ENCODE measurements at places on chromosomes 5 and 9.
A peak's percentile ranks its signal among the peaks of the same experiment; 100 is the strongest.

DNA sequence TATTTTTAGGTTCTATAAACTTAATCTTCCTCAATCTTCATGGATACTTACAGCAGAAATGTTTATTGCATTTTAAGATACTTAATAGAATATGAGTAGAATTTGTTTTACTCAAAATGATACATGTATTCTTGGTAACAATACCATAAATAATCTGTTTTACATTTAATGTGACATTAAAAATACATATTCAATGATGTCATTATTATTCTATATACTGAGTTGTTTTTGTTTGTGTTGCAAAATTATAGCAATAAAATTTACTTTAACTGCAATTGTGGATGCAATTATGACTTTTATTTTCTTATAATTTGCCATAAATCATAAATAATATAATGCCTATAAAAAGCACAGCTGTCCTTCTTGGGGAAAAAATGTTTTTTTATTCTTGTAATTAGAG lies 275.9 kb upstream of the CCNG1 start:
- no peak for DNase-seq

- DNase-seq = no peak
Observed at GRCh38 chr9:94149696-94150095, 65.4 kb downstream of the PTPDC1 start.

DNA sequence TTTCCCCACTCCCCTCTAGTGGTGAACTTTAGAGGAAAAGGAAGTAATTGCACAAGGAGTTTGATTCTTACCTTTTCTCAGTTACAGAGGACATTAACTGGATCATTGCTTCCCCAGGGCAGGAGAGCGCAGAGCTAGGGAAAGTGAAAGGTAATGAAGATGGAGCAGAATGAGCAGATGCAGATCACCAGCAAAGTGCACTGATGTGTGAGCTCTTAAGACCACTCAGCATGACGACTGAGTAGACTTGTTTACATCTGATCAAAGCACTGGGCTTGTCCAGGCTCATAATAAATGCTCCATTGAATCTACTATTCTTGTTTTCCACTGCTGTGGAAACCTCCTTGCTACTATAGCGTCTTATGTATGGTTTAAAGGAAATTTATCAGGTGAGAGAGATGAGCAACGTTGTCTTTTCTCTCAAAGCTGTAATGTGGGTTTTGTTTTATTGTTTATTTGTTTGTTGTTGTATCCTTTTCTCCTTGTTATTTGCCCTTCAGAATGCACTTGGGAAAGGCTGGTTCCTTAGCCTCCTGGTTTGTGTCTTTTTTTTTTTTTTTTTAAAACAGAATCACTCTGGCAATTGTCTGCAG lies 25.3 kb downstream of the SLC22A5 start:
- no peak for DNase-seq

- peak; percentile 87 for DNase-seq
Observed at GRCh38 chr9:21994556-21995005, at the start of gene CDKN2B-AS1. TSS of gene CDKN2B-AS1 (plus strand) at chr9:21994791.

GRCh38 chr9:133475292-133476012 lies 3.4 kb downstream of the SLC2A6 start:
- no peak for DNase-seq

GRCh38 chr9:78547831-78548230 lies 250.9 kb downstream of the PSAT1 start:
- no peak for DNase-seq

DNA sequence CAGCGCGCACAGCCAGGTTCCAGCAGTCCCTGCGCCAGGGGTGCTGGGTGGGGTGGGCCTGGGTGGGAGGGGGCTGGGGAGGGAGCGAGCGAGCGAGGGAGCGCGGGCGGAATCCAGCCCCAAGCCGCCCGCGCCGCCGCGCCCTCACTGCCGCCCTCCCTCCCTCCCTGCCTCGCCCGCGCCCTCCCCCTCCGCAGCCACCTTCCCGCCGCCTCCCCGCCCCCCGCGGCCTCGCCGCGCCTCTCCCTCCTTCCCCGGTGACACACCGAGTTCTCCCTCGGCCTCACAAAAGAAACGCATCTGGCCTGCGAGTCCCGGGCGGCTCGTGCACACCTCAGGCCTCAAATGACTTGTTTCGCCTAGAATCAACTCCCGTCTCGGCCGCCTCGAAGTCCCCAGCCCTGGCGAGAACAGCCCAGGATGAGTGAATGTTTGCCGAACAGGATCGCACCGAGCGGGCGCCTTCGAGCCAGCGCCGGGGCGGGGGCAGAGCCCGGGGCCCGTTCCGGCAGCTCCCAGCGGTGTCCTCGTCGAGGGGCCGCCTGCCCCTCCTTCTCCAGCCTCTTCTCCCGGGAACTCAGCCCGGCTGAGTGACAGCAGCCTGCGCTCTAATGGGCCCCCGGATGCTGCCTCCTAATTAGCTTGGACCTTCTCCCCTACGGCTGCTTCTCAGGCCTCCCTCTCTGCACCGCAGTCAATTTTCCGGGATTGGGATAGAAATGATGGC lies 371 bp upstream of the PITX1 start:
- peak; percentile 64 for DNase-seq

DNA sequence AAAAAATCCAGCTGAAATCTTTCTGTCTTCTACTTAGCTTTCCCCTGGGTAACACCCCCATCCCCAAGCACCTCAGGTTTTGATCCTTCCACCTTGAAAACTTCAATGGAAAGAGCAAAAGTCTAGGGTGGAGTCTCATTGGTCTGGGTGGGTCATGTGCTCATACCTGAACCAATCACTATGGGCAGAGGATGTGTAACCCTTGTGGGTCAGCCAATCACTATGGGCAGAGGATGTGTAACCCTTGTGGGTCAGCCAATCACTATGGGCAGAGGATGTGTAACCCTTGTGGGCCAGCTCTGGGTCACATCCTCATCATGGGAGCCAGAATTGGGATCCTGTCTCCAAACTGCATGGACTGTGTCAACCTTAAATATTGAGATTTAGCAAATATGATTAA lies 18.5 kb downstream of the NAIF1 start:
- peak; percentile 63 for DNase-seq

DNA sequence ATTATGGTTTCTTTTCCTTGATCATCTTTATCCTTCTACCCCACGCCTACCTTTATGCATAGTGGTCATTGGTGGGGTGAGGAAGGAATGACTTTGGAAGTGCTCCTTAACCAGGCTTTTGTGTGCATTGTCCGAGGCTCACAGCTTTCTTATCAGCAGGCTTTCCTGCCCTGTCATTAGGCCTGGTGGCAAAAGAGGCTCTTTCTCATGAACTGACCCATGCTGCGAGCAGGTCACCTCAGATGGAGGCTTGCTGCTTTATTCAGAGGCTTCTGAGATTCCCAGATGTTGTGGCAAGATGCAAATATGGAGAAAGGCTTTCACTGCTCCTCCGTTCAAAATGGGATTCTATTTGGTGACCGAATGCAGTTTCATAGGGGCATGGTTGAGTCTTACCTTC lies 57.4 kb upstream of the DMRTA1 start:
- DNase-seq = no peak

DNA sequence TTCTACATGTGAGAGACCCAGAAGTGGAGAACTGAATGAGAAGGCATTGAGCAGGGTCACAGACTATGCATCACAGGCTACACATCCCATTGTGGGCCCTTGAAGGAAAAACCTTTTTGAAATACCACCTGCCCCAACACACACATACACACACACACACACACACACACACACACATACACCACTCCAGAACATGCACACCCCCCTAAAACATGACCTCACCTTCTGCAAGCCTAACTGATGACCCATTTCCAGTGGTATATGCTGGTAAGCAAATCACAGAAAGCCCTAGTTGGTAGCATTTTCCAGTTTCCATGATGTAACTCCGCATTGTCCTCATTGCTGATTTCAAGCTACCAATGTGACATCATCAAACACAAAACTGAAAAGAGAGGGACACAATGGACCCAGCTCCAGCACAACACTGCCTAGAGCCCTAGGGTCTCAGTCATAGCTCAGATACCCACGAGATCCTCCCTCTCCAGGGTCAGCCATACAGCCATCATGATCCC lies 36.4 kb downstream of the THBS4 start:
- no peak for DNase-seq

GRCh38 chr9:94934816-94935328 lies 208.4 kb downstream of the AOPEP start:
- no peak for DNase-seq

- DNase-seq = peak; percentile 97
Observed at GRCh38 chr5:1385395-1386273, 40.7 kb upstream of the CLPTM1L start.

GRCh38 chr5:39064450-39064849 lies 9.7 kb downstream of the RICTOR start:
- no peak for DNase-seq

DNA sequence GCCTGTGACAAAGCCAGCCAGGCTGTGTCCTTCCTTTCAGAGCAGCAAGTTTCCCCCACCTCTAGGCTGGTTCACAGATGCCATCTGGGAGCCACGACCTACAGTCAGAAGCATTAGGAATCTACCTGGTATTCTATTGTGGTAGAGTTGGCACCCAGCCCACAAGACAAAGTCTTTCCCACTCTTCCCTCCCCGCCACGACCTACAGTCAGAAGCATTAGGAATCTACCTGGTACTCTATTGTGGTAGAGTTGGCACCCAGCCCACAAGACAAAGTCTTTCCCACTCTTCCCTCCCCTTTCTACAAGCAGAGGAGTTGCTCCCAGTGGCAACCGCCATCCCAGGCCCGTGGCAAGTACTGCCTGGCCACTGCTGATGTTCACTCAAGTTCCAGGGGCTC lies 157.8 kb upstream of the TNC start:
- DNase-seq = no peak

GRCh38 chr5:393846-394275 lies 49.1 kb upstream of the EXOC3 start:
- peak; percentile 62 for DNase-seq

- DNase-seq = peak; percentile 40
Observed at GRCh38 chr5:181035991-181036815, 3.9 kb upstream of the BTNL9 start.

DNA sequence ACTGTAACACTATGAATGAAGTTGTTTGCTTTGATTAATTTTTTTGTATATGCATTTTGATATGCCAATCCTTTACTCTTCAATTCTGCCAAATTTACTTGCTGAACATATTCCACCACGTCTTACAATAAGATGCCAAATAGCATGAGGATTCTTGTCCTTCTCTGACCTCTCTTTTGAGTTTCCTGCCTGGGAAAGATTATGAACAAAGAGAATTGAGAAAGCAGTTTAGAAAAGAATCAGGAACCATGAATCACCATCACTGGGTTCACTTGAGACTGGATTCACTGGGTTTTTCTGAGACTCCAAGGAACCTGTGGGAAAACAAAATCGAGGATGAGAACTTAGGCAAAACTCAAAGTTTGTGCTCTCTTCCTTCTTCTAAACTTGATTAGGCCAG lies 256.5 kb downstream of the CETN3 start:
- no peak for DNase-seq

- DNase-seq = no peak
Observed at GRCh38 chr5:128290152-128290858, 206.7 kb downstream of the SLC12A2 start.

GRCh38 chr5:128626536-128627090 lies 88.6 kb upstream of the FBN2 start:
- no peak for DNase-seq

DNA sequence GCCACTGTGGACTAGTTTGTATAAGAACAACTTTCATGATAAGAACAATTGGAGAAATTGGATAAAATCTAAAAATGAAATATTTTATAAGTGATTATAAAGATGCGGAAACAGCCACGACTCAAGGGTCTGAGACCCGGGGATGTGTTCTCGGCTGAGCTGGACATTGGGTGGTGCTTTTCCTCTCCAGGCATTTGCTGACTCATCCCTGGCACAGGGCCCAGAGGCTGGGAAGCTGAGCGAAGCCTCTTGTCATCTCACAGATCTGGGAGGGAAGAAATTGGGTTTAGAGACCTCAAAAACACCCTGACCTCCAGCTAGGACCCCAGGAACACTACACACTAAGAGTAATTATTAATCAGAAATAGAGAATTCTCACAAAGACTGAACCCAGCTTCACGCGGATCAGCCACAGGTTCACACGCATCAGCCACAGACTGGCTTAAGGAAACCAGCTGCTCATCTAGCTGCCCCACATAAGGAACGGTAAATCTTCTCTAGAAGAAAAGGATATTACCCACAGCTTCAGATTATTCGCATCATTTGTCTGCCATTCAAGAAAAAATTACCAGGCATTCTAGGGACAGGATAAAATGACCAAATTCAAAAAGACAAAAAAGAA lies 2.8 kb upstream of the OR2V1 start:
- DNase-seq = no peak

GRCh38 chr9:109166771-109167601 lies at the start of gene FRRS1L:
TSS of gene FRRS1L (minus strand) at chr9:109167249. CDS start at chr9:109167138, 111 bp downstream.
- DNase-seq = no peak

- no peak for DNase-seq
Observed at GRCh38 chr5:56910210-56910965, 992 bp downstream of the SETD9 start.

DNA sequence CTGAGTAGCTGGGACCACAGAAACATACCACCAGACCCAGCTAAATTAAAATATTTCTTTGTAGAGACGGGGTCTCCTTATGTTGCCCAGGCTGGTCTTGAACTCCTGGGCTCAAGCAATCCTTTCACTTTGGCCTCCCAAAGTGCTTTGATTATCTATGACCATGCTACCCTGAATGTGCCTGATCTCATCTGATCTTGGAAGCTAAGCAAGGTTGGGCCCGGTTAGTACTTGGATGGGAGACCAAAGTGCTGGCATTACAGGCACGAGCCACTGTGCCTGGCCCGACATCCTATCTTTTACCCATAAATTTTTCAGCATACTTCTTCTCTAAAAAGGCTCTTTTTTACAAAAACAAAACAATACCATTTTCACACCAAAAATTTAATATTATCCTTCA lies 137.0 kb upstream of the LRRTM2 start:
- peak; percentile 51 for DNase-seq

GRCh38 chr9:82363682-82364081 lies 375.1 kb downstream of the SPATA31D1 start:
- no peak for DNase-seq

DNA sequence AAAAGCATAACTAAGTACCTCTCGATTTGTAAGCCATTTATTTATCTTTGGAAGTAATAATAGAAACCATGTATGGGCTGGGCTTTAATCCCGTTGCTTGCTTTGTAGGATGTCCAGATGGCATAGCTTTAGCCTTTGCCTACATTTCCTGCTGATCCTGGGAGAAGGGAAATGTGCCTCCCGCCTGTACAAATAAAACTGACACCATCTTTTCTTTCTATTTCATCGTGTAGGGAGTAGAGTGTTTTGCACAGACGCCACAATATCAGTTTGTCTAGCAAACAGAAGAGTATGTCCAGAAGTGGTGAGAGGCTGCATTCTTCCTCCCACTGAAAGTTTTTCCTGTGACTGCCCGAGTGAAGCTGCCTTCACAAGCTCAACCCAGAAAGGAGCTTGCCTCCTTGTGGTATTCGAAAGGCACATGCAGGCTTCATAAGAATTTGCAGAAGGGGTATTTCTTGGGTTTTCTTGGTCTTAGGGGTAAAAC lies 24.7 kb upstream of the TJP2 start:
- DNase-seq = no peak

DNA sequence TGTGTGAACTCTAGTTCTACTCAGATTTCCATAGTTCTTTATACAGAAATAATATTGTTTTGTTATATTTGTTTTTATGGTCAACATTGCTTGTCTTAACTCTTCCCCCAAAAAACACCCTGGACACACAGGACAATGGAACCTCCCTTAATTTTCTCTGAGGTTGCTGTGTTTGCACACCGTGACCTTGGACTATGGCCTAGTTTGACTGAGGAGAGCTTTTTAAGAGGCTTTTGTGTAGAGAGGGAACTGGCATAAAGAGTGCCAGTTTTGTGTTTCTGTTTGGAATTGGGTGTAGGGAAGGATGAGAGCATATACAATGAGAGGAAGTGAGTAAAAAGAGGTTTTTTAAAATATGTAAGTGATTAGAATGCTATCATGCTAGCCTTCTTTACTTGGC lies 101.1 kb upstream of the MEF2C start:
- no peak for DNase-seq

GRCh38 chr9:136240941-136241340 lies 4.7 kb downstream of the QSOX2 start:
- DNase-seq = no peak
